ENCODE measurements at places on chromosomes 6 and 20. TPM values are rescaled to one million over a fixed set of nuclear protein-coding genes. Genes with fewer than 3 reads are reported as not detected.

Gene ACTL10
- 2.6 TPM for total RNA-seq

Gene SOBP
- 1.1 TPM for total RNA-seq

GRCh38 chr6:5315881-5316280, 54.6 kb downstream of the FARS2 start:
- no peak for DNase-seq

DNA sequence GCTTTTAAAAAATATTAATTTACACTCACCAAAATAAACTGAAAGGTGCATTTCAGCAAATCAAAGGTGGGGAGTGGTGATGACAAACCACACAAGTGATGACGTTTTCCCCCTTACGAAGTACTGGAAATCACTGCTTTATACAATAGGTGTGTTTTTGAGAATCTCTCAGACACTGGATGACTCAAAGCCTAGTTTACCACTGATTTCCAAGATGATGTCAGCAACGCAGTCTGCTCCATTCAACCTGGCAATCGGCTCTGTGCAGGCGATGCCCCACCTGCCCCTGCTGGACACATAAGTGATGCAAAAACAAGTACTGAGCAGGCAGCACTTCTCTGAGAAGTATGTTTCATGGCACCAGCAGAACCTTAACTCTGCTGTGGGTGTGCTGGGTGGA, 114.4 kb downstream of the SOD2 start:
- DNase-seq, result no peak

DNA sequence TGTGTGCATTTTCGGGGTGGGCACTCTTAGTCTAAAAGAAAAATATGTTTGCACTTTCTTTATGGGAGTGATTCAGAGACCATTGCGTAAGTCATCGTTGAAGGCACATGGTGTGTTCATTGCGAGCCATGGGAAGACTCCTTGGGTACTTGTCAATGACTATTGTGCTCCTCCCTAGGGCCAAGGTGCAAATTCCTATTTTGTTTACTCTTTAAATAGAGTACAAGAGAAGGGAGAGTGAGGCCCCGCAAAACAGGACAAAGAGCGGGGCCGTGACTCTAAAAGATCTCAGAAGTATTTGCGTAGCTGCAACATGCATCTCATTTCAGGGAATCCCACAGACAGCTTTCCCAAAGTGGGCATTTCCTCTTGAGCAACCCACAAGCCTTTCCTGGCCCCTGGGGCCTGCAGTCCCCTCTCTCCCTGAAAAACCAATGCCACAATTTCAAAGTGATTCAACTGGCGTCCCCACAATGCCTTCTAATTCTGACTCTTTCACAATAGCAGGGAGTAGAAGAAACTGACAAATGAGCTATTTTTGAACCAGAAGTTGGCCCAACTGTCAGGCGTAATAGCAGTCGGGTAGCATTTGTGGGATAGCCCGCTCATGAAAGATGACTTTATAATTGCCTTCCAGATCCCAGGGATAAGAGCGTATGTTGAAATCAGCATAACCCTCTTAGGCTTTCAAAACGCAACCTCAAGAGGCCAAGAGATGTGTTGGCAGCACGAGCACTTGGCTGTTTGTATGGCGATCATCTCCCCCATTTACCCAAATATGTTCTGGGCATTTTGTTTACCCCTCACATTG, 277.9 kb upstream of the BMP2 start:
- DNase-seq, result no peak

DNA sequence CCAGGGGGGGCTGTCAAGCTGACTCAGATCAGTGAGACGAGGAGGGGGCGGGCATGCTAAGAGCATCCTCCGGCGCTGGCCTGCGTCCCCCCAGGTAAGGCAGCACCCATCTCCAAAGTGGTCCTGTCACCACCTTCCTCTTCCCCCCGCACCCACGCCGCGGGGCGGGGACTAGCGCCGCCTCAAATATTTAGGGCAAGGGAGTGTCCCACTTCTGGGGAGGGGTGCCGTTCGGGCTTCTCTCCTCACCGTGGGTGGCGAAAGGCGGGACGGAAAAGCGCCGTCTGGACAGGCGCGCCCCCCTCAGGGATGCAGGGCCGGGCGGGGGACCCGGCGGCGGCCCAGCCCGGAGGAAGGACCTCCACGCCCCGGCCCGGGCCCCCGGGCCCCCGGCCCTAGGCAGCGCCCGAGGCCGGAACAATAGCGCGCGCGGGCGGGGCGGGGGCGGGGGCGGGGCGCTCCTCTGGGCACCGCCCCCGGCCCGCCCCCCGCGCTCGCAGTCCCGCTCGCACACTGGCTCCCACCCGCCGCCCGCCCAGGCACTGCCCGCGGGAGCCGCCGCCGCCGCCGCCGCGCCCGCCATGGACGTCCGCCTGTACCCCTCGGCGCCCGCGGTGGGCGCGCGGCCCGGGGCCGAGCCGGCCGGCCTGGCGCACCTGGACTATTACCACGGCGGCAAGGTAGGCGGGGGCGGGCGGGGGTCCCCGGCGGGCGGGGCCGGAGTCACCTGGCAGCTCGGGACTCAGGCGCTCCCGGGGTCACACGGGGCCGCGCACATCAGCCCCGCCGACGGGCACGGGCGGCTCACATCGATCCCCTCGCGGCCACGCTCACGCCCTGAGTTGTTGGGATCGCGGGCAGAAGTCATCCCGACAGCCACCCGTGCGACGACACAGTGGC, at the start of gene TOX2:
TSS of gene TOX2 (plus strand) at position 542 of the 900 bp plus-strand sequence. CDS start at position 582, 40 bp downstream.
- DNase-seq, result no peak
